Activated T-helper 9 cell treated with anti-CD3 and anti-CD28 coated beads, Interleukin-2, amount 50 U/mL, for 16 hours (primary cell): ENCODE measurements at places on chromosomes 13 and 19.

DNA sequence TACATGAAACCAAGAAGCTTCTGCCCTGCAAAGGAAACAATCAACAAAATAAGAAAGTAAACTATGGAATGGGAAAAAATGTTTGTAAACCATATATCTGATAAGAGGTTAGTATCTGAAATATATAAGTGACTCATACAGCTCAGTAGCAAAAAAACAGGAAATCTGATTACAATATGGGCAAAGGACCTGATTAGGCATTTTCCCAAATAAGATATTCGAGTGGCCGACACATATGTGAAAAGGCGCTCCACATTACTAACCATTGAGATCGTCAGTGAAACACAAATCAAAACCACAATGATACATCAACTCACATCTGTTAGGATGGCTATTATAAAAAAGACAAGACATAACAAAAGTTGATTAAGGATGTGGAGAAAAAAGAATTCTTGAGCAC, 2818.6 kb upstream of the PCDH20 start:
- no peak for DNase-seq

DNA sequence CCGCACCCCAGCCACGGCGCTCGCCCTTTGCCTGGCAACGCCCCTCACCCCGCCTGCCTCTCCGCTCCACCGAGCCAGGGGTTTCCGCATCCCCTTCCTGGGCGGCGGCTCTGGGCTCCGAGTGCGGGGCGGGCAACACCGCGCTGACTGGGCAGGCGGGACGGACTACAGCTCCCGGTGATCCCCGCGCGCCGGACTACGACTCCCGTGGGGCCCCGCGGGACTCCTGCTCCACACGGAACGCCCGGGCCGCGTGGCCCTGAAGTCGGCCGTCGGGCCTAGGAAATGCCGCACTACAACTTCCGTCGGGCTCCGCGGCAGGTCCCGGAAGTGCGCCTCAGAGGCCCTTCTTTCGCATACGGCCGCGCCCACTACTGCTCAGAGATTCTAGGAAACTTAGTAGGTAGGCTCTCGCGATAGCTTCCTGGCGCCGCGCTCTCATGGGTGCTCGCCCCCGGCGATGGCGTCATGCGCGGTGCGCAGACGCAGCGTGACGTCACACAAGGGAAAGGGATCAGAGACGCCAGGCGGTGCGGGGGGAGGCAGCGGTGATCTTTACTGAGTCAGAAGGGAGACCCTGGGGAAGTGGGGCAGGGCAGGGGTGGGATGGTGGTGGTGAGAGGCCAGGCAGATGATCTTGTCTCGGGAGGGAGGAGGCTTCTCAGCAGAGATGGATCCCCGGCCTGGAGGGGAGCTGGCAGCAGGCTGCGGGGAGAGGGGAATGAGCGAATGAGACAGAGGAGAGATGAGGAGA, at the start of gene JOSD2:
TSS of gene JOSD2 (minus strand) at position 123 of the 754 bp plus-strand sequence. CDS start 760 bp downstream, outside the sequence.
- DNase-seq, result peak; percentile 97

DNA sequence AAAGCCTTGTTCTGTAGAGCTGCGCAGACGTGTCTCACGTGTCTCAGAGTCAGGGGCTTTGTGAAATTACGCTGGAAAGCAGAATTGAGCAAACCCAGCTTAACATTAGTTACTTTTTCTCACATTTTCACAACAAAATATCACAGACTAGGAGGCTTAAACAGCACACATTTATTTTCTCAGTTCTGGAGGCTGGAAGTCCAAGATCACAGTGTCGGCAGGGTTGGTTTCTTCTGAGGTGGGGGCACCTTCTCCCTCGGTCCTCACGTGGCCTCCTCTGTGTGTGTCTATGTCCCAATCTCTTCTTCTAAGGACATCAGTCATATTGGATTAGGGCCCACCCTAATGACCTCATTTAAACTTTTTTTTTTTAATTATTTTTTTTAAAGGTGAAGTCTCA, 4.7 kb upstream of the EIF3G start:
- no peak for DNase-seq

DNA sequence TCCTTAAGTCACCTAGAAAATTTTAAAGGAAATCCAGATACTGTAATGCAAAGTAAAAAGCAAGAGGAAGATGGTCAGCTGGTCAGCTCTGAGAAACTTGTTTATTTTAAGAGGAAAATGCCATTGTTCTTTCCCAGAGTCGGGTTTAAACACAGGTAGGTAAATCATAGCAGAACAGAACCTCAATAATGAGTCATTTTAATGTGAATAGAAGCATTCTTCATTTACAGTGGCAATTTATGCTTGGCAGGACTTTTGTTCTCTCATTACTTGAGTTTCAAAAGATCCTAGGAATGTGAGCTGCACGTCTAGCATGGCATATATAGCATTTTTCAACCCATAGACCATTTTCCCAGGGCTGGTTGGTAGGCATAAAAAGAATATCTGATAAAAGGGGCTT, 132.3 kb downstream of the LIG4 start:
- no peak for DNase-seq

DNA sequence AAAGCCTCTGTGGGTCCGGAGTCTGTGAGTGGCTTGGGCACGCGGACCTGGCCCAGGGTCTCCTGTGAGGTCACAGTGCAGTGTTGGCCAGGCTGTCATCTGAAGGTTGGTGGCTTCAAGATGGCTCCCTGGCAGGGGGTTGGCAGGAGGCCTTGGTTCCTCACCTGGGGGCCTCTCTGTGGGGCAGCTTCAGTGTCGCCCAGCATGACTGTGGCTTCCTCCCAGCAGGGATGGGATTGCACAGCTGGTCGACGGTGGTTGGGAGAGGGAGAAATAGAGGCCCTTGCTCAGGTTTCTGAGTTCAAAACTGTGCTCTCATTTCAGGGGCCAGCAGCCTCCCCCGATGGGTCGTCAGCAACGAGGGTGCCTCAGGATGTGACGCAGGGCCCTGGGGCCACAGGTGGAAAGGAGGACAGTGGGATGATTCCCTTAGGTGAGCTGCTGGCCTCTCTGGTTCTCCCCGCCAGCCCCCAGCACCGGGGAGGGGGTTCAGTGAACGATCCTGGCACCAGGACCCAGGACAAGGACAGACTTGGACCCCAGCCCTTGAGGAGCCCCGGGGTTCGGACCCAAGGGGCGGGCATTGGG, 17.2 kb downstream of the ZNF444 start:
- DNase-seq, result no peak
